ENCODE measurements at places on chromosomes 3 and 15. TPM values are rescaled to one million over a fixed set of nuclear protein-coding genes. Genes with fewer than 3 reads are reported as not detected.

TMEM45A gene
- total RNA-seq, result 21.1 TPM

LIPC gene
- not detected for total RNA-seq

CD276 gene
- total RNA-seq, result 27.2 TPM

CCR9 gene
- not detected for total RNA-seq

C3orf20 gene
- not detected for total RNA-seq

TMEM158 gene
- 4.2 TPM for total RNA-seq

GNAT1 gene
- not detected for total RNA-seq

ADAMTS7 gene
- total RNA-seq, result 1.3 TPM

AGTR1 gene
- total RNA-seq, result 0.08 TPM

PLSCR2 gene
- not detected for total RNA-seq
